ENCODE measurements at places on chromosomes 7 and 10. TPM values are rescaled to one million over a fixed set of nuclear protein-coding genes. Genes with fewer than 3 reads are reported as not detected.

DNA sequence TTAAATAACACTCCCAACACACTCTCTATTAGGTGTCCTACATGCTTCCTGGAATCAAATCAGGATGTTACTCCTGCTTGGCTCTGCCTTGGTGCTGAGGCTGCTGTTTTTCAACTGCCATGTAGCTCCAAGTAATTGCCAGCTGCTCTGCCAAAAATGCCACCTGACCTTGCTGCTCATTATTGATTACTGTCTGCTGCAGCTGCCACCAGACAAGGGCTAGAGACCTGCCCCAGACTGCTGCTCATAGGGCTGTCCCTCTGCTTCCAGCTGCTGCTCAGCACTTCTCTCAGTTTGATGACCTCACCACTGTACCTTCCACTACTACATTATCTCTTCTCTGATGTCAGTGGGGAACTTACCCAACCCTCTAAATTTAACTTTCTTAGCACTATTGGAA, 102.5 kb downstream of the PCLO start:
- DNase-seq, result no peak

DNA sequence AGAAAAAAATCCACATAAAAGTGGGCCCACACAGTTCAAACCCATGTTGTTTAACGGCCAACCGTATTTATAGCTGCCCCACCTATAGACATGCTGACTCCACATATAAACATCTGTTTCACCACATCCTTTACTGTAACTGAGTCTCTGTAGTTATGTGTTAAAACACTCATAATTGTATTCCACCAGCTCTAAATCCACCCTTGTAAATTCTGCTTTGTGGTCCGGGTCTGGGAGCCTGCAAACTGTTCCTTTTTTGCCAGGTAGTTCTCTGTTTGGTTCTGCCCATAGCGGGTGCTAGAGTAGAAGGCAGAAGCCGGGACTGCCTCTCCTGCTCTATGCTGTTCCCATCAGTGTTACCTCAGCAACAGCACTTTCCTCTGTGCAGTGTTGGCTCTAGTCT, 20.2 kb upstream of the FHIP2A start:
- no peak for DNase-seq

GRCh38 chr10:103257812-103258211, 12.1 kb downstream of the RPEL1 start:
- no peak for DNase-seq

Gene TMUB1
- total RNA-seq, result 67.4 TPM

Gene ODAD2
- 6.7 TPM for total RNA-seq

Gene CYP17A1
- not detected for total RNA-seq

Gene MAP3K8
- total RNA-seq, result 12.9 TPM
